ENCODE measurements at places on chromosomes 3 and 15. TPM values are rescaled to one million over a fixed set of nuclear protein-coding genes. Genes with fewer than 3 reads are reported as not detected.

The DUOX2 gene
- not detected for total RNA-seq

The CLRN1 gene
- not detected for total RNA-seq

The TNNC1 gene
- total RNA-seq, result 0.33 TPM

The SELENOS gene
- total RNA-seq, result 114 TPM

The VEPH1 gene
- total RNA-seq, result 56.1 TPM

The TLR9 gene
- under 0.01 TPM for total RNA-seq

The ABI3BP gene
- total RNA-seq, result 7.0 TPM

The SFMBT1 gene
- 7.5 TPM for total RNA-seq

The PPIB gene
- total RNA-seq, result 1,505 TPM

The SLC22A14 gene
- not detected for total RNA-seq

The GASK1A gene
- total RNA-seq, result 2.2 TPM

Measured in uterine smooth muscle cell (primary cell).